ENCODE measurements at places on chromosomes 11 and 22.

GRCh38 chr22:30885591-30885990 lies 83.0 kb downstream of the MORC2 start:
- no peak for DNase-seq

GRCh38 chr22:17228725-17229126 lies 9.5 kb upstream of the ADA2 start:
- DNase-seq, result no peak

DNA sequence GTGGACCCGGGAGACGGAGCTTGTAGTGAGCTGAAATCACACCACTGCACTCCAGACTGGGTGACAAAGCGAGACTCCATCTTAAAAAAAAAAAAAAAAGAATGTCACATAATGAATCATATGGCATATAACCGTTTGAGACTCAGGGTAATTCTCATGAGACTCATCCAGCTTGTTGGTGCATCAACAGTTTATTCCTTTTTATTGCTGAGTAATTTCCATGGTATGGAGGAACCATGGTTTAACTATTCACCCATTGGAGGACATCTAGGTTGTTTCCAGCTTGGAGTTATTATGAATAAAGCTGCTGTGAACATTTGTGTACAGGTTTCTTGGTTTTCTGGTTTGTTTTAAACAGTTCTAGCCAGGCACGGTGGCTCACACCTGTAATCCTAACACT lies 25.3 kb downstream of the PPARA start:
- no peak for DNase-seq

- no peak for DNase-seq
These were observed 108.2 kb downstream of the SIK3 start for GRCh38 chr11:116990061-116990473.

DNA sequence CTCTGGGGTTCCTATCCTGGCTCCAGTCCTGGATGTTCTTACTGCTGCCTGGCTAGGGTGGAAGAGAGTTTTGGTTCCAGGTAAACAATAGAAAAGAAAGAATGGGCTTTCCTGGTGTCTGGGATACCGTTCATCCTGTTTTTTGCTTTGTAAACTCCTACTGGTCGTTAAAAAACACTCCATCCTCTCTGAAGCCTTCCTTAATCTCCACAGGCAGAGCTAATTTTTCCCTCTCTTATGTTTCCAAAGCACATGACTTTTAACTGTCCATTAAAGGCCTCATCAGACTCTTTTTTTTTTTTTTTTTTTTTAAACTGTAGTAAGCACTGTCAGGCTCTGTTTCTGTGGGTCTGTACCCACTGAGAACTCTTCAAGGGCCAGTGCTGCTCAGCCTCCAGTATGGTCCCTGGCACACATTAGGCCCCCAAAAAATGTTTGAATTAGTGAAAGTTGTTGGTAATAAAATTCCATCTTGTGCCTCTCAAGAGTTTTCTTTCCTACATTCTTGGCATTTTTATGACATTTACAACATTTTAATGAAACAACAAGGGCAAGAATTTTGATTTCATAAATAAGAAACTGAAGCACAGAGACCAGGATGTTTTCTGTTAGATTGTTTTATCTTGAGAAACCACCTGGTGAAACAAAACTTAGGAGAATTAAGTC lies 104.2 kb downstream of the TEAD1 start:
- DNase-seq, result no peak

- no peak for DNase-seq
These were observed 14.4 kb downstream of the SREBF2 start for GRCh38 chr22:41847300-41847699.

GRCh38 chr11:66589996-66590675 lies 2.7 kb downstream of the CCDC87 start:
- DNase-seq, result no peak

GRCh38 chr22:23215294-23216241 lies 35.3 kb downstream of the BCR start:
- DNase-seq, result no peak

GRCh38 chr22:31497148-31497938 lies 1.0 kb downstream of the SFI1 start:
- DNase-seq, result no peak

GRCh38 chr22:22949953-22950352 lies 62.3 kb downstream of the IGLL5 start:
- no peak for DNase-seq

GRCh38 chr11:67345920-67346819 lies 7.2 kb downstream of the POLD4 start:
- DNase-seq, result no peak

- no peak for DNase-seq
These were observed 32.9 kb downstream of the PPME1 start for GRCh38 chr11:74203966-74204365.

DNA sequence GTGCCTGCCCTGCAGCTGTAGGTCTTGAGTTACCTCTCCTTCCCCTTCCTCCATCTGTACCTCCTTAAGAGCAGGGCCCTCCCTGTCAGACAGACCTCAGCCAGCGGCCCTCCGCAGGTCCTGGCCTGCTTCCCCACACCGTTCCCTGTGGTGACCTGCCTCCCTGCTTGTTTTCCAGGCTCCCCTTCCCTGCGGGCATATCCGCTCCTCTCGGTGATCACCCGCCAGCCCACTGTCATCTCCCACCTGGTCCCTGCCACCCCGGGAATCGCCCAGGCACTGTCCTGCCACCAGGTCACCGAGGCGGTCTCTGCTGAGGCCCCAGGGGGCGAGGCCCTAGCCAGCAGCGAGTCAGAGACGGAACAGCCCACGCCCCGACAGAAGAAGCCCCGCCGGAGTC lies 60.9 kb downstream of the BARX2 start:
- DNase-seq, result no peak

- no peak for DNase-seq
These were observed 35.6 kb upstream of the CD5 start for GRCh38 chr11:61066645-61067044.

DNA sequence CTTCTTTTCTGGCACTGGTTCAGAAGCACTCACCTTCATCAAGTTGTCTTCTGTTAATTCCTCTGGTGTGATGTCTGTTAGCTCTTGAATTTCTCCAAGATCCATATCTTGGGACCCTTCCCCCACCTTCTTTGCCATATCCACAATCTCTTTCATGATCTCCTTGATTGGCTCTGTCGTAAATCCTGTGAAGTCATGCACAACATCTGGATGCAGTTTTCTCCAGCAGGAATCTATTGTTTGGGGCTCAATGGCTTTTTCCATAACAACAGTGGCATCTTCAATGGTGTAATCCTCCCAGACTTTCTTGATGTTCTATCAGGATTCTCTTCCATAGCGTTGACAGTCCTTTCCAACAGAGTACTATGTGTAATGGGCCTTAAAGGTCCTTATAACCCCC lies 96.9 kb downstream of the CSTPP1 start:
- no peak for DNase-seq

DNA sequence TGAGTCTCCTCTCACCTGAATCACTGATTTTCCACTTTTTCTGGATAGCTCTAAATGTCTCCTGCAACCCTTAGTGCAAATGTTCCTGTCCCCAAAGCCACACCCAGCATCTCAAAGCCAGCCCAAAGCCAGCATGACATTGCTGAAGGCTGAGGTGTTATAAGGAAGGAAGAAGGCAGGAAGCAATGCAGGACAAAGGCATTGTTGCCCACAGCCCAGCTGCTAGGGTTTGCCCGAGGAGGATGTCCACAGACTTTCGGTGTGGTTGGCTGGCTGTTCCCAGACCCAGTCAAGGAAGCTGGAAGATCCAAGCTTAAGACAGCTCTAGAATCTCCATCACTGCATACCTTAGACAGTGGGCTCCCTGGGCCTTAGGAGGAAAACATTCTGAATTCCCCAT lies 23.5 kb downstream of the CHST1 start:
- no peak for DNase-seq
